SK-MEL-5 (cell line): ENCODE measurements at places on chromosomes 11 and 22.

DNA sequence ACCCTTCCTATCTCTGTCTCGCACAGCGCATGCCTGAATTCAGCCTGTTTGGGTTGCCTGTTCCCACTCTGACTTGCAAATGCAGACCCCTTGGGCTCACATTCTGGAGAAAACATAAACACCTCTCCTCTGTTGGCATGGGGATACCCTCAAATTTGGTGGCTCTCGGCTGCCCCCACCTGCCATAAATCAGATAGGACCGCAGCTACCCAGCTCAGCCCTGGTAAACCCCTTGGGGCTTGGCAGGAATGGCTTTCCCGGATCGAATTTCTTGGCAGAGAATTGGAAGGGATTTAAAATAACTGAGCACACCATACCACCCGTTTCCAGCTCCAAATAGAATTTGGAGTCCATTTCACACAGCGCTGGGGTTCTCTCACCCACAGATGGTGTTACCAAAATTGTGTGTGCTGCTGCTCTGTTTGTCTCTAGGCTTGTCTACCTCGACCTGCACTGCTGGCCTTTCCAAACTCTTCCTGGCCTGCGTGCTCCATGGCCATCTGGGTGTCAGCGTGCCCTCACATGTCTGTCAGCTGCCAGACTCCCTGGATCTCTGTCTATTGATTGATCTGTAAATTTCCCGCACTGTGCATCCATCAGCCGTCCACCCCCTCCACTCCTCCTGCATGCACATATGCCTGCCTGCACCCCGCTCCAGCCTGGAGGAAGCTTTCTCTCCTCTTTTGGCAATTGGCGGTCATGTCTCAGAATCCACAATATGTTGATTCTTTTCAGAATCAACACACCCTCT, 134.0 kb downstream of the NTM start:
- DNase-seq: peak; percentile 1

DNA sequence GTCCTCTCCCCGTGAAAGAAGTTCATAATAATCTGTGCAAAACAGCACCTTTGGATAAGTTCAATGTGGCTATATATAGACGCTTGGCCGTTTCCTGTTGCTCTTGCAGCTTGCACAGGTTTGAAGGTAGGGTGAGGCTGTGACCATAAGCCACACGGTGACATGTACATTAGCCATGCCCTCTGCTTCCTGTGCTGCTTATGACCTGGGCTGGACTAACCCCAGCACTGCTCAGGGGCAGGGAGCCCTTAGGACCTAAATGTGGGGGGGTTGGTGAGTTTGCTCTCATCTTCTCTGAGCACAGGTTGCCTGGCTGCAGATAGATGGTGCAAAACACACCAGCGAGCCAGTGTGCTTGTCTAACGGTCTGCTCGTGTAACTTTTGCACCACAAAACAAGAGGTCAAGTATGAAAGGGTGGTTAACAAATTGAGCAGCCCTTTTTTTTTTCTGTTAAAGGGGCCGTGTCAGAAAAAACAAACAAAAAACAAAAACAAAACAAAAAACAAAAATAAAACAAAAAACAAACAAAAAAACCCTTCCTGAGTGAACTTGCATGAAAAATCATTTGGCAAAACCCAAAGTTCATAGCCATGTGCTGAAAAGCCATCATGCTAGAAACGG, 37.3 kb downstream of the FLI1 start:
- no peak for DNase-seq

DNA sequence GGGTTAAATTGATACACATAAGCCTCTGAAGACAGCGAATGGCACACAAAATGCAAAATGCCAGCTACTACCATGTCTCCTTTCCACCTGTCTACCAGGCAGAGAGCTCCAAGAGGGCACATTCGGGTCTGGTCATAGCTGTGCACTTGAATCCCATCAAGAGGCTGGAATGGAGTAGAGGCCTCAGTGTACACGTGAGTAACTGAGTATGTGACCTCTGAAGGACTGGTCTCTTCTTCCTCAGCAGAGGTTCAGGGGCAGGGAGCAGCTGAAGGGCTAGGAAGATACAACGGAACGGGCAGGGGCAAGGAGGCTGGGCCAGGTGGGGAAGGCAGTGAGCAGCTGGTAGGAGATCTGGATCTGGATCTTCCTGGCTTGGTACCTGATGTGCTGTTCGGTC, 56.3 kb upstream of the PHOX2A start:
- no peak for DNase-seq

DNA sequence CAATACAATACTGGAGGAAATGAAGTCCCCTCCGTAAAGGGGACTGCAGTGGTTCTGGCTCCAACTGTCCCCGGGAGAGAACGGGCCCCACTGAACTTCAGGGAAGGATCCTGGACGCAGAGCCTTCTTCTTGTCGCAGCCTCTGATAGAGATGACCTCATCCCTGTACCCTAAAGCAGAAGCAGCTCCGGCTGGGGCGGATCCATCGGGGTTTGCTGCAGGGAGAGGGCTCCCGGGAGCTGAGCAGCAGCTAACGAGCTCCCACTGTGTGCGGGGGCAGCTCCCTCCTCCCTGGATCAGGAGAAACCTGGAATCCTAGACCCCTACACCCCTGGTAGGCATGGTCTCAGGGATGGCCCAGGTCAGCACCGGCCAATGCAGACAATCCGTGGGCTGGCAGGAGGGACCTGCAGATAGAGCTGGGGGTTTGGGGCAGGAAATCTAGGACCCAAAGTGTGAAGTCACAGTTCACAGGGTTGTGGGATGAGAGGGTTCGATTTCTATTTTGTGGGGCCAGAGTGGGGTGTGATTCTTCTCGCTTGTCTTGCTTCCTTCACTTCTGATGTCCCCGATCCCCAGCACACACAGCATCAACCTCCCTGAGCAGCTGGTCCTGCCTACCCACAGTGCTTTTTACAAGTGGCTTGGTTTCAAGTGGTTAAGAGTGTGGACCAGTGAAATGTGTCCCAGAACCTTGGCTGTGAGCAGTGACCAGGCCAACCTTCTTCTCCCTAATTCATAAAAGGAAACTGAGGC, 12.9 kb downstream of the KIAA0930 start:
- DNase-seq: no peak

DNA sequence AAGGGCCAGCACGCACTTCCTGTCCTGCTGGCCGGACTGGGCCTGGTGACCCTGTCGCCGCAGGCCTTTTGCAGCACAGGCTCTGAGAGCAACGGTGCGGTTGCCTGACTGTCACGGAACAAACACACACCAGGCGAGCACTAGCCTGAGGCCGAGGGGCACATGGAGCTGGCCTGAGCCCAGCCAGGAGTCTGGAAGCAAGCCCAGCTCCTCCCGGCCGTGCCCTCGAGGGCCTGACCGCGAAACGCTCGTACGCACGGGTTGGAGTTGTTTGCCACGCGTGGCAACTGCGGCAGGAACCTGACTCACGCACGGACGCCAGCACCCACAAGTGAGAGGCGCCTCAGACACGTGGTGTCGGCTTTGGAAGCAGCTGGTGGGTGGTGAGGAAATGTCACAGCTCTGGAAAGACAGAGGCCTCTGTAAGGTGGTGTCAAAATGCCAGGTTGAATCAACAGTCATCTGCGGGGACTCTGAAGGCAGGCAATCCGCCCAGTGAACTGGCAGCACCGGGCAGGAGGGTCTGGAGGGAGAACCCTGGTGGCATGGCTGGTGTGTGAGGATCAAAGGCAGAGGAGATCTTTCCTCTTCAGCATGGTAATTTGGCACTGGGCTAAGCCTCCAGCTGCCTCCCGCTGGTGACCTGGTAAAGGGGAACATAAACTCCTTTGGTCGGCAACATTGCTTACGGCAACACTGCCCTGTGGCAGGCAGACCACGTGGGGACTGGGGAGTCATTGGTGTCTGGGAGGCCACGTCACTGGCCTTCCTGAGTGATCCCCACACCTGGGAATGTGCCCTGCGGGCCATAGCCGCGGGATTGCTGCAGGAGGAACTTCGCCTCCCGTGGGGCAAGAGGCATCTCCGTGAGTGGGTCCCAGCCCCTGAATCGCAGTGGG, 15.3 kb upstream of the IL17REL start:
- DNase-seq: peak; percentile 81

DNA sequence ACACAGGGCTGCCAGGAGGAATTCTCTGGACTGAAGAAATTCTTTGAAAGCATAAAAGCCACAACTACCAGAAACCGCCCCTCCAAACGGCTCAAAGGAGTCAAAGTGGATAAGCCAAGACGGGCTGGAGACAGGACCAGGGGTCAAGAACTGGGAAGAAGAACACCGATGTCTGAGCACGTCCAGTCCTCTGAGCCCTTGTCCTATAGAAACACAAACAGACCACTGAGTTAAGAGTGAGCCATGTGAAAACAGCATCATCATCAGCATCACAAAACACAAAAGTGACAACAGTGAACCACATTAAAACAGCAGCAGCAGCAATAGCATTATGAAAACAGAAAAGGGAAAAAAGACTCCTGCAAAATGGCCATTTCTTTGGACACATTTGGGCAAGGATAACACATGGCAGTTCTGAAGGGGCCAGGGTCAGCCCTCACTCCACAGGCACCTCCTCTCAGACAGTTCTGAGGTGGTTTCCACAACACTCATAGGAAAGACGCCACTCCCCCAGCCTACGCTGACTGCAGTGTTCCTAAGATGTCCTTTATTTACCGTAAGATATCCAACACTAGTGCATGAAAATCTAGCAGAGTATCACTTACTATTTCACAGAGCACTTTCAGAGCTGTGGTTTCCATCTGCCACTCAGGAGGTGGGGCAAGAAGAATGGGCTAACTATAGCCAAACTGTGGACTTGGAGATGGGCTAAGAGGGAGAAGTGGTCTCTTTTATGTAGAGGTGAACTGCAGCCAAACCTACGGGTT, 28.6 kb upstream of the YPEL1 start:
- DNase-seq: no peak

DNA sequence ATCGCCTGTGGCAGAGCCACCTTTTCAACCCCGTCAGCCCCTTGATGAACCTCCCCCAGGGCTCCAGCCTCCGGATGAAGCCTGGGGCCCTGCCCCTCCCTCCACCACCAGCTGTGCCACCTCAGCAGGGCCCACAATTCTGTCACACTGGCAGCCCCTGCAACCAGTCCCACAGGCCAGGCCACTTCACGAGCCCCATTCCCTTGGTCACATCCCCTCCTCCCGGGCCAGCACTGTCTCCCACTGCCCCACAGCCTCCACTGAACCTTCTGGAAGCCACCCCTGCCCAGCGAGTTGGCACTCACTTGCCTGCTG, 19.9 kb downstream of the OSBPL5 start:
- DNase-seq: no peak

- DNase-seq: no peak
Measured at GRCh38 chr11:65822776-65823528, 10.8 kb upstream of the SNX32 start.

- DNase-seq: no peak
Measured at GRCh38 chr11:12546660-12547059, 127.6 kb upstream of the TEAD1 start.

DNA sequence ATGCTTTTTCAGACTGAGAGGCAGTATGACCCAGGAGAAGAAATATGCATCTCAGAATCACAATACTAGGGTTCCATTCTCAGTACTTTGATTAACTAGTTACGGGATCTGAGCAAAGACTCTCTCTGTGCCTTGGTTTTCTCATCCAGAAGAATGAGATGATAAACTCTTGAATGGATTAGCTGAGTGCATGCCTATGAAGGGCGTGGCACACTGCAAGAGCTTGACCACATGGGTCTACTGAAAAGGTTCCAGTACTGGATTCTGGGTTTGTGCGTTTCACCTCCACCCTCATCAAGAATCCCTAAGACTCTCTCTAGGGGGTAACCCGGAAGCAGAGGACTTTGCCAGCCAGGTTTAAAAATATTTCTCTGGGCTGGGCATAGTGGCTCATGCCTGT, 25.6 kb downstream of the PGA5 start:
- no peak for DNase-seq

DNA sequence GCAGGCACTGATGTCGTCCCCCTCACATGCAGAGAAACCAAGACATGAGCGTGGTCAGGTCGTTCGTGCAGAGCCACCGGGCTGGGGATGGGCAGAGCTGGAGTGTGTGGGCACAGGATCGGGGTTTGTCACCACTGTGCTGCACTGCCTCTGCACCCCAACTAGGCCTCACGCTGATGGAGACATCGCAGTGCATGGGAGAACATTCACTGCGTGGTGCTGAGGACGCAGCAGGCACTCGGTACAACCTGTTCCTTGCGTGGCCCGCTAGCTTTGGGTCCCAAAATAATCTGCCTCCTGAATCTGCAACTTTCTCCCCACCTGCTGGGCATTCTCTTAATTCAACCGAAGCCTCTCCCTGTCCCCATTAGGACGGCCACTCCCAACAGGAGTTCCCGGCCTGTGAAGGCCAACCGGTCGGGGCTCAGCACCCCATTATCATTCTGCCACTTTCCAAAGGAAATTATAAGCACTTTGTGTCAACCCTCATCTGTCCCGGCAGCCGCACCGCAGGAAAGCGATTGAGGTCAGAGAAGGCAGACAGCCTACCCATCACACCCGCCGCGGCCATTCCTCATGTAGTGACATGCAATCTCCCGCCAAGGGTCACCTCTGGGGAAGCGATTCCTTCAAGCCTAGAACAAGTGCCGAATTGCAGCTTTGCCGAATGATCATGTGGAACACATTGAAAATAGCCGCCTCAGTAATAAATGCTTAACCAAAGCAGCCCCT, 490.4 kb downstream of the MN1 start:
- no peak for DNase-seq

DNA sequence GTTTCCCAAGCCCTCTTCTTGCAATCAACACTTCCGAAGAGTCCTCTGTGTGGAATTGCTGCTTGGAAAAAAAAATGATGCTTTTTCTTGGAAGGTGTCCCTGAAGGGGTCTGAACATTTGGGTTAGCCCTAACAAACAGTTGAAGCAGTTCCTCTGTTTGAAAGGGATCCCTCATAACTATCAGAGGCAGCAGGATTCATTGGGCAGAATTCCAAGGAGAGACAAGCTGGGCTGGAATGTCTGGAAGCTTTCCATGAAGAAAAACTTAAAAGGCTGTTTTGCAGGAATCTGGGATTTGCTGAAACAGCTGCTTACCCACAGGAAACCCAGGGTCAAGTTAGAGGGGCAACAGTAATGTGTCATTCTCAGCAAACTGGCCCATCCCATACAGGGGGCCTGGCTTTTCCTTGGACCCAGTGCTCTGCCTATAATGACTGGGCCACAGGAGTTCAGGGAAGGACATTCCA, 3.1 kb downstream of the CSNK2A3 start:
- DNase-seq: no peak

DNA sequence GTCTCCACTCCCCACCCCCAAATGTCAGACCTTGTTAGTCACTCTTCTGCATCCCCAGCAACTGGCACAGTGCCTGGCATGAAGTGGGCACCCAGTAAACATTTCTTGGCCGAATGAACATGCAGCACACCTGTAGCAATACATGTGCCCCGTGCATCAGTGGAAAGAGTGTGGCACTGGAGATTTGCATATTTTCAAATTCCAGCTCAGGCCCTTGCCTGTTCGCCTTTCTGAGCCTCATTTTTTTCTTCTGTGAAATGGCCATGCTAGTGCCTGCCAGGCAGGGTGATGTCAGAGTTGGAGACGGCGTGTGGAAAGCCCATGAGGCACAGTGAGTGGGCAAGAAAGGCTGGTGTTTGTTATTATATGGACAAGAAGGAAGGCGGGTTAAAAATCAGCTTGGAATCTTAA, 38.7 kb downstream of the CD82 start:
- DNase-seq: no peak

- no peak for DNase-seq
Measured at GRCh38 chr11:65808744-65809341, 22.0 kb downstream of the OVOL1 start.

GRCh38 chr11:129998107-129998506, 4.5 kb downstream of the PRDM10 start:
- no peak for DNase-seq
